DMS153 (cell line): ENCODE measurements at places on chromosomes 5 and 9.

- no peak for DNase-seq
Observed at GRCh38 chr9:132114102-132114707, 34.5 kb upstream of the MED27 start.

DNA sequence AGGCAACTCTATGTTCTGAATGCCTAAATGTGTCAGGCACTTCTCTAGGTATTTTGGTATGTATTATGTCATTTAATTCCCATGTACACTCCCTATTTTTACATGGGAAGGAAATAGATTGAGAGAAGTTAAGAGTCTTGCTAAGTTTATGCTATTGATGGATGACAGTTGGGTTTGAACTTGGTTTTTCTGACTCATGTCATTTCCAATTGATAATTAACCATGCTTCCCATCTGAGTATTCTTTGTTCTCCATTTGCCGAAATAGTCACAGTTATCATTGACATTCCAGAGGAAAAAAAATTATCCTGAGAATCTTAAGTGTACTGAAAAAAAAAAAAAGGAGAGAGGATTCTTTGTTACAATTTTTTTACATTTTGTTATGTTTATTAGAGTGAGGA lies 23.1 kb upstream of the DMRTA1 start:
- DNase-seq, result no peak

GRCh38 chr9:92752812-92753404 lies 11.7 kb downstream of the BICD2 start:
- no peak for DNase-seq

DNA sequence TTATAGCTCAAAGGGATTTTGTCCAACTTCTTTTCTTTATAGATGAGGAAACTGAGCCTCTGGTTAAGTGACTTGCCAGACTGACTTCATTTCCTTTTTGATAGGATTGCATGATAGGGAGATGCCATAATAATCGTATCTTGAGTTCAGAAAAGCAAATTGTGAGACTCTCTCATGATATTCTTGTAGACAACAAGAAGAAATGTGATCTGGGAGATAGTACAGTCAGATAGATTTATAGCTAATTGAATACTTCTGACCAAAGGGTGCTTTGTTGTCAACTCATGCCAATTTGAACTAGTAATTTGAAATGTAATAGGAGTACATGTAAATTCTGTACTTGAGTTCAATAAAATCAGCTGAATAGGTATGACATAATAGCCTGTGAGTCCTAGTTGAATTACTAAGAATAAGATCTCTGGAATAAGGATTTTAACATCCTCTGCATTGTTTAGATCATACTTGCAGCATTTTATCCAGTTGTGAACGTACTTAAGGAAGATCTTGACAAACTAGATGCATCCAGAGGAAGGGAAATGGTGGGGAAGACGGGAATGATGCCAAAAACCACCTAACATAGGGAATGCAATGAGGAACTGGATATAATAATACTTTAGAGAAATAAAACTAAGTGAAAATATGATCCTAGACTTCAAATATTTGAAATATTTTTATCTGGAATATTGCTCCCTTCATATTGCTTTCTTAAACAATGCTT lies 25.5 kb downstream of the CWC27 start:
- DNase-seq, result no peak

DNA sequence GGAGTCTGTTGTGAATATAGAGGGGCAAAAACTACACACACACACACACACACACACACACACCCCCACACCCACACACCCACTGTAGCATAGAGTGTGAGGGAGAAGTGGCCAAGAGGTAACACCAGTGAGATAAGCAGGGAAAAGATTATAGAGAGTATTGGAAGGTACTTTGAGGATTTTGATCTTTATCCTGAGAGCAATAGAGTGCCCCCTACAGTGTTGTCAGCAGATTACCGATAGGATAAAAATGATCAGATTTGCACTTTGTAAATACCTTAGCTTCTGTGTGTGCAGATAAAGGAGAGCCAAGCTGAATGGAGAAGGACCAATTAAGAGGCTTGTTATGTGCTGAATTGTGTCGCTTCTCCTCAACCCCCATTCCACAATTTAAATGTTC lies 32.3 kb downstream of the ERCC6L2 start:
- DNase-seq, result no peak

GRCh38 chr9:137461663-137462395 lies 2.7 kb upstream of the NSMF start:
- DNase-seq, result no peak
